ENCODE measurements at places on chromosomes 2 and 18.

DNA sequence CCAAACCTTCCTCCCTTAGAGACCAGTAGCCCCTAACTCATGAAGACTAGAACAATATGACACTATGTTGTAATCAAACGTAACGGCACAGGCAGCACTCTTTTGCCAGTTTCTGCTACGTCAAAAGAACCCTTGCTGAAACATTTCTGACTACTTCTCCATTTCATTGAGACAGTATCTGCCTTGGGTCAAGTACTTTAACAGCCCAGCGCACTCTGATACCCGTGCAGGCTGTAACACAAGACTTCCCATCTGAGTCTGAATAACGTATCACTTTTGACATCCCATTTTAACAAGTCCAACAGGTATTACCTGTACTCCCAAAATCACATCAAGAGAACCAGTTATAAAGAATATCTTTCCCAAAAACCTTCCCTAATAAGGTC, 38.4 kb downstream of the TBC1D8 start:
- no peak for DNase-seq

- no peak for DNase-seq
Measured at GRCh38 chr2:166230024-166230723, 102.4 kb upstream of the SCN1A start.

- DNase-seq = no peak
Measured at GRCh38 chr2:225103737-225104141, 61.5 kb upstream of the DOCK10 start.

DNA sequence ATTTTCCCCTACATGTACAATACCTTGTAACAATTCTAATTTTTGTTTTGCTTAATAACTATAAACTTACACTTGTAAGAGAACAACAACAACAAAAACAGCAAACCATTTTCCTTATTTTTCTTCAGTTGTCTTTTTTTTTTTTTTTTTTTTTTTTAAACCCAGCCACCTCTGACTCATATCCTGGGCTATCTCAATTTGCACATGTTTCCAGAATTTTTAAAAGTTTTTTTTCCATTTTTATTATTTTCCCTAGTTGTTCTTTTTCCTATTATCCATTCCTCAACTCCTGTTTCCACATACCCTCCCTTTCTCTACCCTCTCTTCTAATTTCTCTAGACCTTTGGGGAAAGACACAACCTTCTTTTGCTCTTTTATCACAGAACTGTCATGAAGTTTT, 112.5 kb downstream of the EFEMP1 start:
- no peak for DNase-seq

DNA sequence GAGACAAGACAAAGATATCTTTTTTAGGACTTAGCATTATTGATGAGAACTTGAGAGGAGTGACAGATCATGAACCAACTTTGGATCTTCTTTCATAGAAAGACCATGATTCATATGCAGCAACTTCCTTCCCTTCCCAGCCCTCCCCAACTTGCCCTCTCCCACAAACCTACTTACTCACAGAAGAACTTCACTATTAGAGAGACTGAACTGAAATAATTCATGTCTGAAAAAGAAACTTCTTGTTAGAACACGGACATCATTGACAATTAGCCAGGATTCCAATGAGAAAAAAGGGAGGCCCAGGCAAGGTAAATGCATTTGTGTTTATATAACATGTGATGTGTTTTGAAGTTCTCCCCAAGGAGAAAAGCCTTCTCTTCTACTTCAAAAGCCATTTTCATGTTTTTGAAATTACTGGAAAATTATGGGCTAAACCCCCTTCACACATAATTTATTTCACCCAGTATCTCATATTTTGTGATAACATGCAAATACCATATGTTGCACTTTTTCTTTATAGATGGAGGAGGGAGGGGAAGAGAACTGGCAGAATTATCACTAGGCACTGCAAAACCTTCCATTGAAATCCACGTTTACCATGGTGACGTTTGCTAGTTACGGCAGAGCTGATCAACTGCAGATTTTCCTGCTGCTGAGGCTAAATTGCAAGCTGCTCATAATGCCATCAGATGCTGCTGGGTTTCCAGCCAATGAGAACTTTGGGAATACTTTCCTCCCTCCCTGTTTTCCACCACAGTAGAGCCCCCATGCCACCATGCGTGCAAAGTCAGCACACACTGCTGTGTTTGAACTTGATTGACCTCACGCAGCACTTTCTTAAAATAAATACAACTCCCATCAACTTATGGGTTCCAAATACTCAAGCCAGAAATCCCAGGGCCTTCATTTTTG, 294.7 kb downstream of the MEIS1 start:
- no peak for DNase-seq

- DNase-seq = no peak
Measured at GRCh38 chr18:62992877-62993365, 277.6 kb downstream of the PHLPP1 start.

DNA sequence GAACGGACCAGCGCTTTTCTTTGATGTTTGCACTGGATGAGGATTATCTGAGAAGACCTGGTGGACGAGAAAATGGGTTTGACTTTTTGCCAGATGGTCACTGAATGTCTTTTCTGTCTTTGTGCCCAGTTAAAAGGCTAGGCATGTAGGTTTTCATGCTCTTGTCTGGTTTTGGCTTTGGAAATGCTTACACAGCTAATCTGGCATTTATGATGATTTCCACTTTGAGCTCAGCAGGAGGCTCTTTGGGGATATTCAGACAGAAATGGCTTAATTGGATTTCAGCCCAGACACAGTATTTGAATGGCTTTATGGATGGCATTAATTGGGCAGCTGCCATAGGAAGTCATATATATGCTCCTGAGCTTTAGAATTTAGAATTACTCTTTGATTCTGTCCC, 59.6 kb downstream of the NCK2 start:
- DNase-seq = no peak

GRCh38 chr2:106584304-106584954, 97.3 kb downstream of the CD8B2 start:
- no peak for DNase-seq

GRCh38 chr18:2948038-2948437, 64.9 kb downstream of the LPIN2 start:
- no peak for DNase-seq

DNA sequence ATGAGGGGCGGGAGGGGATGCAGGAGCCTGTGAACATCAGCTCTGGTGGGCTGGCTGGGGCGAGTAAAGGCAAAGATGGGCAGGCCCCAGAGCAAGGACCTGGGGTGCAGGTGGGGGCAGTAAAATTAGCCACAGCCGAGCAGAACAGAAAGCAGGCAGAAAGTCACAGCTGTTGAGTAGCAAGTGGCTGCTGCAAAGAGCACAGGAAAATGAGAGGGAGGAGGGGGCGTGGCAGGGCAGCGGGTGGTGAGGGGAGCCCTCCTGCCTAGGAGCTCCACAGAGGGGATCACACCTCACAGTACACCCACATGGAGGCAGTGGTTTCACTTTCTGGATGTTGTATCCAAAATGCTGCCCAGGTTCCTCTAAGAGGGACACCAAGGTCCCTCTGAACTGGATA, 79.6 kb downstream of the LBH start:
- no peak for DNase-seq

DNA sequence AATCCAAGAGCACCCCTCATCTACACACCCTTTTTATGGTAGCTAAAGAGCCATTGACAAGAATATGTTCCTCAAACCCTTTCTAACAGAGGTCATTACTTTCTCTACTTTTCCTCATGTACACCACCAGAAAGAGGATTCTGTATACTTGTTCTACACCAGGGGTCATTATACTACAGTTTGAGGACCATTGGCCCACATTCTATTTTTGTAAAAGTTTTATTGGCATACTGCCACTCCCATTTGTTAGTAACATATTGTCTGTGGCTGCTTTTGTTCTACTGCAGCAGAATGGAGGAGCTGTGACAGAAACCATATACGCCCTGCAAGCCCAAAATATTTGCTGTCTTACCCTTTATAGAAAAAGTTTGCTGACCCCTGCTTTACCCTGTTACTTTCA, 14.3 kb downstream of the HTR2B start:
- no peak for DNase-seq

Data from activated CD4-positive, alpha-beta T cell treated with anti-CD3 and anti-CD28 coated beads, Interleukin-2, amount 50 U/mL, for 24 hours (primary cell).